ENCODE measurements at places on chromosomes 2 and 18. TPM values are rescaled to one million over a fixed set of nuclear protein-coding genes. Genes with fewer than 3 reads are reported as not detected.

Gene PPM1B
- total RNA-seq = 21.2 TPM

Gene AGBL5
- total RNA-seq = 41.2 TPM

Gene DPP4
- 83.2 TPM for total RNA-seq

Gene CLHC1
- total RNA-seq = 8.1 TPM

Gene CFAP210
- total RNA-seq = not detected

Gene WDR75
- total RNA-seq = 34.9 TPM

Gene GPBAR1
- total RNA-seq = 1.2 TPM

Gene NOSTRIN
- total RNA-seq = 5.5 TPM

Gene CCL20
- total RNA-seq = 2.4 TPM

Gene IL1F10
- not detected for total RNA-seq
